ENCODE measurements at places on chromosomes 1 and 21.

GRCh38 chr1:236753516-236753915, 41.6 kb upstream of the MTR start:
- peak; percentile 31 for DNase-seq

DNA sequence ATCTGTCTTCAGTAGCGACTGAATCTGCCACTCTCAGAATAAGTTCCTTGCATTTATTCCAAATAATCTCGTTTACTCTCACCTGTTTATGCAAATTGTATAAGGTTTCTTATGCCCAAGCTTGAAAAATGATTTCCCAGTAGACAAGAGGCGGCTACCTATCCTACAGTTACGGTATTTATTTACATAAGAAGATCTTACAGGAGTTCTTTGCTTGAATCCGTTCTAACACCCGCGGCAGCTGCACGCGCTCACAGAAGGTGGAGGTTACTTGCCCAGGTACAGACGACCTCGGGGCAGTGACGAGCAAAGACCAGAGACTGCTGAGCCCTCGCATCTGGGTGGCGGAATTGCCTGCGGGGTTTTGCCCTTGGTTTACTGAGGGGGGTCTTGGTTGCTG, 79.9 kb downstream of the SKI start:
- no peak for DNase-seq

DNA sequence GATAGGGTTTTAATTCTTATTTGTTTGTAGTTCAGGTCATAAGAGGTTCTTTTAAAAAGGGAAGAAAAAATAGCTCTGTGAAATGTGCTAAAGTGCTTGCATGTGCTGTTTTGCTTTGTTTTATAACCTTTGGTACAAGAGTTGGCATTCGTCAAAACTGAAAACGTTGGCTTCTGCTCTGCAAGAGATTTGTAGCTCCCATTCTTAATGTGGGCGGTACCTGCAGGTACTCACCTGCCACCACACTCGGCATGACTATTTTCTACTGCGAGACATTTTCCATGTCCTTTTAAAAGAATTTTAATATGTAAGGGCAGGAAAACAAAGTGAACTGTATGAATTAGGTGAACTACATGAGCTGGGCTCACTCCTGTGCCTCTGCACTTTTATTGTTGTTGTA, 92.6 kb downstream of the ADARB1 start:
- no peak for DNase-seq

GRCh38 chr1:236348071-236348470, 46.0 kb upstream of the EDARADD start:
- DNase-seq, result no peak

- DNase-seq, result no peak
Observed at GRCh38 chr1:154181944-154182343, 10.0 kb downstream of the TPM3 start.

GRCh38 chr21:33149181-33149580, 79.2 kb downstream of the OLIG1 start:
- no peak for DNase-seq

GRCh38 chr21:17185674-17186073, 327.2 kb upstream of the CXADR start:
- DNase-seq, result no peak

DNA sequence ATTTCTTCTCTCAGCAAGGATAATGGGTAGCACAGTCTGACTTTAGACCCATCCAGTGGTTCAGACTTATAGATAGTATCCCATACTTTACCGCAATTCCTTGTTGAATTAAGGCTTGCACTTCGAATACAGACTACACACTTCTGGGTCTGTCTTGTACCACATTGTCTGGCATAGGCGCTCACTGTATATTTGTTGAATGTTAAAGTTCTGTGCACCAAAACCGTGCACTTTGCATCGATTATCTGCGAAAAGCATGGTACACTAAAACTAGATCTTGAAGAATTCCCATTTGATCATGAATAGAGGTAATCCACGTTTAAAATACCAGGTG, 556 bp upstream of the RYR2 start:
- no peak for DNase-seq

Measured in muscle of leg (tissue), 16 donors.